Osteoblast (primary cell): ENCODE measurements at places on chromosomes 2 and 18. TPM values are rescaled to one million over a fixed set of nuclear protein-coding genes. Genes with fewer than 3 reads are reported as not detected.

DNA sequence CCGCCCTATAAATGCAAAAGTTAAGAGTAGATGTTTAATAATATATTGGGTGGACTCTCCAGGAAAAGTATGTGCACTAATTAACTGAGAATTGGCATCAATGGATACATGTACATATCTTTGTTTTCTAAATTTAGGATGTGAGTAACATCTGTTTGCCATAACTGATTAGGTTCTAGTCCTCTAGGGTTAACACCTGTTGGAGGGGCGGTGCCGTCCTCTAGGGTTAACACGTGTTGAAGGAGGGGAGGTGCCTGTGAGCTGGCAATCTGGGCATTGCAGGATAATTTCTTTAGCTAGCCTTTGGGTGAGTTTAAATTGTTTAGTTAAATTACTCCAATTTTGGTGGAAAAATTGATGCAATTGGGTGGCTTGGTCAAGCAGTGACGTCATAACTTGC lies 30.9 kb downstream of the HTR2B start:
- DNase-seq, result no peak

GRCh38 chr2:236403125-236403524 lies 138.9 kb upstream of the ASB18 start:
- DNase-seq, result no peak

DNA sequence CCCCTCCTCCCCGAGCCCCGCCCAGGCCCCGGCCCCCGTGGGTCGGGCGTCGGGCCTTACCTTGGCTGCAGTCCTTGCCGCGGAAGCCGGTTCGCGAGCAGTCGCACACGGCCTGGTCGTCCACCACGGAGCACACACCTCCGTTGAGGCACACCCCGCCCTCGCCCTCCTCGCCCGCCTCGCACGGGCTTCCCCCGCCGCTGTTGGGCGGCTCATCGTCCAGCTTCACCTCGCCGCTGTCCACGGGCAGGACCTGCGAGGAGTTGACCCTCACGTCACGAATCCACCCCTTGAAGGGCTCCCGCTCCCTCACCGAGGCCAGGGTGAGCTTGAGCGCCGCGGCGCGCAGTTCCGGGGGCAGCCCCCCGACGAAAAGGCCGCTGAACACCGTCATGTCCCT lies 4.5 kb downstream of the NRXN1 start:
- DNase-seq, result no peak

DNA sequence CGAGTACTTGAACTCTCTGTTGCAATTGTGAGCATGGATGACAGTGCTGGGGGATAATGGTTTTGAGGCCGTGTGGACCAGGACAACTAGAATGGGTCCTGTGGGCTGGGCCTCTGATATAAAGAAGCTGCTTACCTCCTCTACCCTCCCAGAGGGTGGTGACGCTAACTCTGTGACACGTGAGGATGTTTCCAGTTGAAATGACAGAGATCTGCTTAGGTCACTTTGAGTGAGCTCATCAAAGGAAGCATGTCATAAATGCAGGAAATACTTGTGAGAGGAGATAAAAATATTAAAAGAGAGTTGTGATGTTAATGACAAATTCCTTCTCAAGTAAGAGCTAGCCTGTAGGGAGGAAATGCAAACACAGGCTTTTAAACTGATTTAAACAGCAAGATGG lies 16.4 kb downstream of the RMC1 start:
- DNase-seq, result no peak

- DNase-seq, result no peak
These were observed 100.1 kb downstream of the TSN start for GRCh38 chr2:121855510-121855909.

DNA sequence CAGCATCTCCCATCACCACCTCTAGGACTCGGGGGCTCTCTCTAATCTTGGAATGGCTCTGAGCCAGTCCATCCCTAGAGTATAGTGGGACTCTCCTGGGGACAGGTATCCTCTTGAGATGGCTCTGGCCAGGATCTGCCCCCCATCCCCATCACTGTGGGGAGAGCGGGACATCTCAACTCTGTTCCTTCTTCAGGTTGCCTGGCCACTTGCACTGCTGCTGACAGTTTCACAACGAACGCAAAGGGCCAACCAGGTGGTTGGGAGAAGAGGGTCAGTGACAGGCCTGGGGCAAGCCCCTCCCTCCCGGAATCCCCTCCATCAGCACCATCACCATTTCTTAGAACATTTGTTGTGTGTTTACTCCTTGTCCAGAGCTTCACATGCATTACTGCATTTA lies 62.6 kb downstream of the CIB4 start:
- peak; percentile 69 for DNase-seq

- no peak for DNase-seq
These were observed 44.0 kb downstream of the ARHGEF33 start for GRCh38 chr2:38933653-38934052.

DNA sequence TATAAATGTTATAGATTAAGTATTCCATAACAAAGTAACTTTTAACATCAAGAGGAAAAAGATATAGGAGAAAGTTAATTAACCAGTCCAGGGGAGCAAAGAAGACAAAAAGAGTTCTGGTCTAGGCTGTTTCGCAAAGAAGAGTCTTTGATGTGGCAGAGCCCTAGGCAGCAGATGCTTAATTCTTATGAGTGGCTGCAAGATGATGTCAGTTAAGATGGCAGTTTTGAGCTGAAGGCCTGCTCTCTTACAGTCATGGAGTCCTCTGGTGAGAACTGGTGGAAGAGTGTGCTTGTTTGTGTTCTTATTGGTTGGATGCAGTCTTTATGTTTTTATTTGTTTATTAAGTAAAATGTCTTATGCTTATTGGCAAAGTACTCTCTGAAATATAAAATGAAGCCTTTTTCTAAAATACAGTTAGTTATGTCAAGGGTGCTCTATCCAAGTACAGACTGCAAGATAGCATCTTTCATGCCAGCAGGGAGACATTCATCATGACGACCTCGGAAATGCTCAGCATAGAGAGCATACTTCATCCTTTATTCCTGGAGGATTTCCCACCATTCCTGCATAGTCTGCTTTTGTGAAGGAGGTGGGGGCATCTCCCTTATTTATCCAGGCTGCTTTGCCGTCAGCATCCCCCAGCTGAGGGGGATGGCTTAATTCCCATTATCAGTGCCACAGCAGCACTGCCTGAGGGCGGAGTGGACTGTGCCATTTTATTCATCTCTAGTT lies 38.9 kb upstream of the SERPINE2 start:
- DNase-seq, result no peak

DNA sequence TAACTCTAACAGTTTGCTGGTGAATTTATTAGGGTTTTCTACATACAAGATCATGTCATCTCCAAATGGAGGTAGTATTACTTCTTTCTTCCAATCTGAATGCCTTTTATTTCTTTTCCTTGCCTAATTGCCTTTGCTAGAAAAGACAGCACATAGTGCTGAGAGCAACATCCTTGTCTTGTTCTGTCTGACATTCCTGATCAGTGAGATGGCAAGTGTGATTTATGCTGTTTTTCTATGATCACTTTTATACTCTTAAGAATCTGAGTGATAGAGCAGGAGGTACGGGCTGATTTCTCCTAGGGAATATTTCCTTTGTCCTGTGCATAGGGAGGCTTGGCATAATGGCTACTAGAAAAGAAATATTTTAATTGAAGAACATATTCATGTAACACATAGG lies 17.3 kb downstream of the LYPD6B start:
- DNase-seq, result no peak

DNA sequence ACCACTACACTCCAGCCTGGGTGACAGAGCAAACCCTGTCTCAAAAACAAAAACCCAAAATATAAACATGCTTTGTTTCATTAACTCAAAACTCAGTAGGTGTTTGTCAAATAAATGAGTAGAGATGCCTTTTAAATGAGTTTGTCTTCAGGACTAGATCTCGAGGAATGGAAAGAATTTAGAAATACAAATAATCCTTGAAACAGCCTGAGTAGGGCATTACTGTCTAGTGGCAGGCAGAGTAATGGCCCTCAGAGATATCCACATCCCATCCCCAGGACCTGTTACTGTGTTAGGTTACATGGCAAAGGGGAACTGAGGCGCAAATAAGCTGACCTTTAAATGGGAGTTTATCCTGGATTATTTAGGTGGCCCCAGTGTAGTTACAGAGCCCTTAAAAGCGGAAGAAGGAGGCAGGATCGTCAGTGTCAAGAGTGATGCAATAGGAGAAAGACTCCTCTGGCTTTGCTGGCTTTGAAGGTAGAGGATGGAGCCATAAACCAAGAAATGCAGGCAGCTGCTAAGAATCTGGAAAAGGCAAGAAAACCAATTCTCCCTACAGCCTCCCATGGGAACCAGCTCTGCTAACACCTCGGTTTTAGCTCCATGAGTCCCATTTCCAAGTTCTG lies 63.0 kb downstream of the CABLES1 start:
- no peak for DNase-seq

- no peak for DNase-seq
These were observed 38.3 kb downstream of the XRCC5 start for GRCh38 chr2:216147172-216148131.

- DNase-seq, result no peak
These were observed 55.9 kb upstream of the ZNF385B start for GRCh38 chr2:179917272-179917671.

DNA sequence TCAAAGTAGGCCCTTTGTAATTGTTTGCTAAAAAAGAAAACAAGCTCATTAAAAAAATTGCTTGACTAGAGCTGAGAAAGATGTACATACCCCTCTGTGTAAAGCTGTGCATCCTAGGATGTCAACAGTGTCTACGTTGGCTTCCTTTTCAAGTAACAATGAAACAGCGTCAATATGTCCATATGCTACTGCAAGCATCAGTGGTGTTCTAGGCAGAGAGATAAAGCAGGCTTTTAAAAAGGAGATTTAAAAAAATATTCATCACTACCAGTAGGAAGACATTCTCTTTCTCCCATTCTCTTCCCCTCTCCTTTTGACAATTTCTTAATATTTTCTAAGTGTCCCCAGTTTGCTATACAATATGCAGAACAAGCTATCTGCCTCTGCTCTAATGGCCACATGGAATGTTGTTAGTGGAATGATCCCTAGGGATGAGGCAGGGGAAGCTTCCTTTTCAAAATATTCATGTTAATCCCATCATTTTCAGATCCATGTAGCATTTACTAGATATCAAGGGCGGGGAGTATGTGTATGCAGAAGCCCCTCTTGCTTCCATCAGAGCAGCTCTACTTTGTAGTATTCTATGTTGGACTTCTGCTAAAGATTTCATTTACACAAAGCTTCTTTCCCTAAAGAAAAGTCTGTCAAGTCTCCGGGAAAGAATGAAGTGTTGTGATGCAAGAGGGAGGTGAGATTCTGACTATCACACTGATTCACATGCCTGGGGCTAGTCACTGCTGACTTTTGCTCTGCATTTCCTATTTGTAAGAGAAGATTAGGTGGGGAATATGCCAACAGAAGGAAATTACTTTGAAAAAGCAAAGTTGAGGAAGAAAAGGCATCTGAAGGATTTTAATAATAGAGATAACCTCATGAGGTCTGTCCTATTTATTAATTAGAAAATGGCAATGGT lies 81.5 kb upstream of the PGAP1 start:
- peak; percentile 59 for DNase-seq

Gene ABCG5
- total RNA-seq, result not detected in 2 replicates

Gene TMEM247
- not detected in 2 replicates for total RNA-seq

Gene LDLRAD4
- total RNA-seq, result under 0.01 and 0.88 TPM in 2 replicates

Gene RAB6D
- total RNA-seq, result under 0.01 TPM in 1 of 2 replicates, not detected in the other

Gene ZNF385B
- 0.29 and 1.1 TPM in 2 replicates for total RNA-seq

Gene SLC4A5
- total RNA-seq, result 0.36 and 2.7 TPM in 2 replicates

Gene ASB18
- total RNA-seq, result under 0.01 TPM in 1 of 2 replicates, not detected in the other

Gene ACMSD
- not detected in 2 replicates for total RNA-seq

Gene C18orf32
- total RNA-seq, result 16.5 and 16.6 TPM in 2 replicates

Gene EGR4
- total RNA-seq, result not detected in 2 replicates
